ENCODE measurements at places on chromosomes 4 and X.

DNA sequence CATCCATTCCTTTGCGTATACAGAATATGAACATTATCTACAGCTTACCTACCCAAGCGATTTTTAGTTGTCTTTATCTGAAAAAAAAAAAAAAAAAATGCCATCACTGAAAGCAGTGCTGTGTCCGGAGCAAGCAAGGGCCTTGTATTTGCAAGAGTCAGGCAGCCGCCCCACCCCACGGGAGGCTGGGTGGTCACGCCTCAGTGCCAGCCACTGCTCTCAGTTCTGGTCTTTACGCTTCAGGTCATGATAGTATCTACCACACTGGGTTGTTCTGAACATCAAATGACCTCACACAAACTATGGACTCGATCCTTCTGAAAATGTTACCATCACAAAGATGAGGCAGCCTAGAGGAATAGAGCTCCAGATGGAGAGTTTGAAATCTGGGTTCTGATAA is 62.7 kb upstream of the HELT start:
- DNase-seq, result no peak

DNA sequence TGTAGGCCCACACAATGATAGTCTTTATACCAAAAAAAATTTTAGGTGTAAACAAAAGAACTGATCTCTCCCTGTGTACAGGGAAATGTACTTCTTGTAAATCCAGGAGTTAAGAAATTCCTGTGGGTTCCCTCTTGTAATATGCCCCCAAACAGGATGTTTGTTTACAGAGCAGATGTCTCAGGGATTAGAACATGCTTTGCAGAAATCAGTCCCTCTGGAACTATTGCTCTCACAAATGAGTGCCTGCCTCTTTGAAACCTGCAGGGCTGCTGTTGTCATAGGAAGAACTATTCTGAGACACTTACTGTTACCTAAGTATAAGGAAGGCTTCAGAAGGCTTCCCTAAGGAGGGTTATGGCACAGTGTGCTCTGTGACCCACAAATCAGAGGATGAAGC is 35.6 kb downstream of the PAK3 start:
- DNase-seq, result no peak

- DNase-seq, result no peak
These were observed 162.0 kb downstream of the NKX6-1 start for GRCh38 chr4:84336964-84337705.

DNA sequence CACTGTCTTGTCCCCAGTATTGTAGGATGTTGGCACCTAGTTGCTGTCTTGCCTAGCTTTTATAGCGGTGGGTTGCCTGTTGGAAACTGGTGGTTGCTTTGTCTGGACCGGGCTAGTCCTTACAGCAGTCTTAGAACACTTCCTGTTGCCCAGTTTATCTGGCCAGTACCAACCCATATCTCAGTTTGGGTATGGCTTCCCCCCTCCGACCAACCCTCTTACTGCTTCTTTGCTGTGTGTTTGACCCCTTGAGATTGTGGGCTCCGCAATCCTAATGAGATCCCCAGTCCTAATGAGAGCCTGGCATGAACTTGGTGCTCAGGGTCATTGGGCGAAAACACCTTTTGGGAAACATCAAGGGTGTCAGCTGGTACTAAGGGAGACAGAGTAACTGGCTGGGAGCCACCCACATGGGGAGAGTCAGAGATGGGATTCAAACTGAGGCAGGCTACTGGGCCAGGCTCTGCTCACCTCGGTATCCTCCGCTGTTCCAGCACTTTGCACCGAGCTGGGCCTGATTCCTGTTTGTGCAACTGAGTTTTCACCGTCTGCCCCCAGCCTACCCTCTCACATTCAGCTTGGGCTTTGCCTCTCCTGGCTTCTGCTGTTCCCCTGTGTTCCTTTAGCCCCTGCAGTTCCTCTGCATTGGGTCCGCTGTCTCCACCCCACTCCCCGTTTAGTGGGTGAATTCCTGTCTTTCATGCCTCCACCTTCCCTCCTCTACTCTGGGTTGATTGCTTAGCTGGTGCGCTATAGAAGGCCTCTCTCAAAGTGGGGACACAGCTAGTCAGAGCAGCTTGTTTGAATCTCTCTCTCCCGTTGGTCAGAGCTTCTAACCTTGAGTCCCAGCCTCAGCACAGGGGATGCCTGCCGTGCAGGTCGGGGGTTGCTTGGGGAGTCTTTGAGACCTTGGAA is 1.6 kb downstream of the TBC1D14 start:
- no peak for DNase-seq

- DNase-seq, result no peak
These were observed 30.8 kb downstream of the GPM6B start for GRCh38 chrX:13786048-13786447.

DNA sequence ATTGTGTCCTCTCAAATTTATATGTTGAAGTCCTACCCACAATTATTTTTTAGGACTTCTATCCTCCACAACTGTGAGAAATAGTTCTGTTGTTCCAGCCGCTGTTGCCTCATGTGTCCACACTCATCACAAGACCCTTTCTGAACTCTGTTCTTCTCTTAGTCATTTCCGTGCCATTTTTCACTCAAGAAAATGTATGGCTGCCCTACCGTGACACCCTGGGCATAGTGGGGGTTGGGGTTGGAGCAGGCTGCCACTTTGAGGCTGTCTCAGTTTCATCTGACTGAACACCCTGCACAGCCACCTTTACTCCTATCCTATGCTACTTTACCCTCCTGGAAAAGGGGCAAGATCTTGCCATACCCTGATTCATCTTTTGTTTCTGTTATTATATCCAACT is 319.1 kb downstream of the TENM3 start:
- DNase-seq, result no peak

DNA sequence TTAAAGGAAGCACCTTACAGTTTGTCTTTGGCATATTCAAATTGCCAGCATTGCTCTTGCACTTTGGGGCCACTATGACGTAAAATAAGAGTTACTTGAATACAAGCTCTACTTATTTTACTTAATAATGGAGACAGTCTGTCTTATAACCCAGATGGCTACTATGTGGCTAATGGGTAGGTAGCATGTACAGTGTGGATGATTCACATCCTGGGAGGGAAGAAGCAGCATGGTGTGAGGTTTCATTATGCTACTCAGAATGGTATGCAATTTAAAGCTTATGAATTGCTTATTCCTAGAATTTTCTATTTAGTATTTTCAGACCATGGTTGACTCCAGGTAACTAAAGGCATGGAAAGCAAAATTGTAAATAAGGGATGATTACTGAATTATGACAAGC is 761.8 kb upstream of the ATOH1 start:
- DNase-seq, result no peak

DNA sequence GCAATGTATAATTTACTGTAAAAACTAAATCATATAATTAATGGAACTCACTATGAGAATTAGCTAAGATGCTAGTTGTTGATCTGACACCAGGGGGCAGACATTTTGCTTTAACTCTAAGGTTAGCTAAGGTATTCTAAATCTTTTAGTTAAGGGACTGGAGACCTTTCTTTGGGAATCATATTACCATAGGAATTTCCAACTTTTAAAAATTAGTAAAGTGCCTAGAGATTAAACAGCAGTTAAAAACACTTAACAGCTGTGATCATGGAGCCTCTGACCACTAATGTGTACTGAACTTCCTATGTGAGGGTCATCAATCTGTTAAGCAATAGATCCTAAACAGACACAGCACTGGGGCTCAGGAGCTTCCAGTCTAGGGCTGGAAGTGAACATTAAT is 226.6 kb downstream of the NSUN7 start:
- DNase-seq, result peak; percentile 47
